ENCODE measurements at places on chromosomes 4 and X. TPM values are rescaled to one million over a fixed set of nuclear protein-coding genes. Genes with fewer than 3 reads are reported as not detected.

PITX2 gene
- total RNA-seq = 0.18 TPM

LRIT3 gene
- total RNA-seq = under 0.01 TPM

VCX gene
- total RNA-seq = not detected

CXCR3 gene
- total RNA-seq = not detected

MAOB gene
- total RNA-seq = not detected

ADGRG4 gene
- total RNA-seq = not detected

ARX gene
- total RNA-seq = not detected

KIAA0232 gene
- total RNA-seq = 28.7 TPM

IL1RAPL1 gene
- 6.0 TPM for total RNA-seq

TMSB15B gene
- 7.6 TPM for total RNA-seq

NHSL2 gene
- 3.9 TPM for total RNA-seq

RBMXL3 gene
- not detected for total RNA-seq

LDB2 gene
- total RNA-seq = 85.9 TPM

TCEAL3 gene
- 62.0 TPM for total RNA-seq

PRRG1 gene
- 15.3 TPM for total RNA-seq

TLR6 gene
- 5.0 TPM for total RNA-seq

FAM53A gene
- total RNA-seq = 1.6 TPM

TCP11X2 gene
- total RNA-seq = not detected

CD40LG gene
- not detected for total RNA-seq

OTC gene
- total RNA-seq = not detected

LCORL gene
- 11.0 TPM for total RNA-seq

C4orf17 gene
- not detected for total RNA-seq

BMX gene
- 0.90 TPM for total RNA-seq

DIPK2B gene
- 0.16 TPM for total RNA-seq

RTL3 gene
- not detected for total RNA-seq

H2BW2 gene
- not detected for total RNA-seq

ADAMTS3 gene
- 5.0 TPM for total RNA-seq

NLGN3 gene
- 1.5 TPM for total RNA-seq

PWWP3B gene
- total RNA-seq = 8.1 TPM

DUSP21 gene
- not detected for total RNA-seq

PCDH18 gene
- 210 TPM for total RNA-seq

HEPH gene
- 29.5 TPM for total RNA-seq

Data from fibroblast of the aortic adventitia (primary cell).